ENCODE measurements at places on chromosomes 5 and 9. TPM values are rescaled to one million over a fixed set of nuclear protein-coding genes. Genes with fewer than 3 reads are reported as not detected.

GRCh38 chr5:136030956-136031611, 2.3 kb downstream of the TGFBI start:
- DNase-seq, result no peak

Gene CD274
- 1.2 TPM for polyA plus RNA-seq

GRCh38 chr5:138503487-138504270, 38.4 kb downstream of the EGR1 start:
- no peak for DNase-seq

DNA sequence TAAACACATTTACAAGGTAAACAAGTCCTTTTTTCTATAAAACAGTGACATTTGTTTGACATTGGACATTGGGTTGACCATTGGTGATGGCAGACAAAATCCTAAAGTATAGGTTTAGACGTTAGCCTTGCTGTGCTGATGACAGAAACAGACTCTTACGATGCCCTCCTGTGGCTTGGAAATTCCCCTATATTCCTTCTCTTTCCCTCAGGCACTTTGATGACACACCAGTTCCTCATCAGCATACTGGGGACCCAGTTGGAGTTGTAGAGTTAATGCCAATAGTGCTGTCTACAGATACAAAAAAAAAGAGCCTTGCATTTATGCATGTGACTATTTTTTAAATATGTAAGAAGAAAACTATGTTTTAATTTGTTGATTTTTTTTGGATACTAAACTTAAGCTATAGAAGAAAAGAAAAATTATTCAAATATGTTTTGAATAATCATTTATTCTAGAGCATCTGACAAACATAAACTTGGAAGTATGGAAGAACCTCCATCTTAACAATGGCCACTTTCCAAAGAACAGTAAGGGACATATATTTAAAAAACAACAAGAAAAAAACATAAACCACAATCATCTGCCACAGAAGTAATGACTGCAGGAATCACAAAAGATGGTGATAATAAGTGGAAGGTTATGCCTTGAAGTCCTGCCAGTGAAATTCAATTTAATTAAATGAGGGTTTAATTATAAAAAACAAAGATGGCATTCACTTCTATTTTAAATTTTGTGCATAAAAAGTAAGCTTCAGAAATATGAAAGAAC, 75.6 kb upstream of the SNCAIP start:
- no peak for DNase-seq

DNA sequence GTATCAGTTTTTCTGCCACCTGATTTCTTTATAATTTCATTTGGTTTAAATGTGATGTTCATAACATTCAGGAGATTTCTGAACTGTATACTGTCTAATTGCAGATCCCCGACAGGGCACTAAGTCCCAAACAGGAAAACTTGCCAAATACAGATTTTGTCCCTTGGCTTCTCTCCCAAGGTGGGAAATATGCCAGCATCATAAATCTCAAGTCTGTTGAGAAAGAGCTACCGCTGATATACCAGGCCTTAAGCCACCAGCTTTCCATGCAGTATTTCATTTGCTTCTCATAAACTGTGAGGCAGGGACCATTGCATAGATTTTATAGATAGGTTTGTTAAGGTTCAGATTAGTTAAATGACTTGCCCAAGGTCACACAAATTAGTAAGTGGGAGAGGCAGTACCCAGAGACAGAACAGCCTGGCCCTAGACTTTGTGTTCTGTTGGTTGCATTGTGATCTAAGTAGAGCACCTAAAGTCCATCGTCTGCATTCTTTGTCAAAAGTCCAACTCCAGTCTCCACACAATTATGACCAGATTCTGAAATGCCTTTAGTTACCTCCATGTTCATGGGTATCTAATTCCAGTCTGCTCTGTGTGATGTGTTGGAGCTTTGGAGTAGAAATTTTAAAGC, 16.2 kb downstream of the GPR21 start:
- DNase-seq, result no peak

Gene LCN9
- not detected for polyA plus RNA-seq

Gene DND1
- polyA plus RNA-seq, result 0.96 TPM

Gene DAB2IP
- polyA plus RNA-seq, result 42.3 TPM

Gene SLC1A1
- polyA plus RNA-seq, result 7.0 TPM

- no peak for DNase-seq
Observed at GRCh38 chr9:89096807-89097206, 81.8 kb downstream of the SHC3 start.

- no peak for DNase-seq
Observed at GRCh38 chr5:150186137-150186536, 3.7 kb upstream of the SLC6A7 start.

DNA sequence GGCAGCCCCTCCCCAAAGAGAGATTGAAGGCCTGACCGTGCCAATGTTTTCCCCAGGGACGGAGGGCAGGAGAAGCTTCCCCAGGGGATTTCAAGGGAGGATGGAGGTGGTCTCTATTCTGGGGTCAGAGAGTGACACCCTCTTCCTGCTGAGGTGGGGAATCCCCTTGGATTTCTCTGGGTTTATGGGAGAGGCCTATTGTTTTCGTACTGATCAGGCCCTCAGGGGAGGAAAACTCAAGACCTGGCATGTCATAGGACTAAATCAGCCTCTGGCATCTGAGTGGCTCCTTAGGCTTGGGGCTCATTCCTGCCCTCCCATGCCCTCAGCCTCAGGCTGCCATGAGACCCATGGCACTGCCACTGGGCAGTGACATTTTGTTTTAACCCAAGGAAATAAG, 44.6 kb downstream of the IRF1 start:
- no peak for DNase-seq

- peak; percentile 61 for DNase-seq
Observed at GRCh38 chr9:129752900-129753729, at the start of gene PTGES. Gene PTGES, minus strand, starts transcription at chr9:129753042. Its CDS starts 30 bp downstream, at chr9:129753012.

DNA sequence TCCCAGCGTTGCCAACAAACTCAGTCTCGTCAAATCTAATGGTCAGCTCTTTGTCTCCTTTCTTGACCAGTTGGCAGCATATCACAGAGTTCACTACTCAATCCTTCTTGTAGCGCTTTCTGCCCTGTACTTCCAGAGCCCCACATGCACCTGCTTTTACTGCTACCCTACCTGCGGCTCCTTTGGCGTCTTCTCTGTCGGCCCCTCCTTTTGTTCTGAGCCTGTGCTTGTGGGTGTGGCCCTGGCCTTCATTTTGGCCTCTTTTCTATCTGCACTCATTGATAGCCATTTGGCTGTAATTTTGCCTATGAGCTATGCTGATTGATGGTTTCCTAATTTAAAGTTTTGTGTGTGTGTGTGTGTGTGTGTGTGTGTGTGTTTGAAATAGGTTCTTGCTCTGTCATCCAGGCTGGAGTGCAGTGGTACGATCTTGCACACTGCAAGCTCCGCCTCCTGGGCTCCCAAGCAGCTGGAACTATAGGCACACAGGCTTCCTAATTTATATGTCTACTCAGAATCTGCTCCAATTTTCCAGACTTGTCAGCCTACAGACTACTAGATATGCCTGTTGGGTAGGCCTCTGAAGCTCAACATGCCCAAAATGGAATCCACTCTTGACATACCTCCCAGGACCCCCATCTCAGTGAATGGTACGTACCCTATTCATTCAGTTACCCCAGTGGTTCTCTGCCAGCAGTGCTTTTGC, 32.3 kb downstream of the ARPC5L start:
- DNase-seq, result no peak

GRCh38 chr9:131863306-131863896, 123.5 kb upstream of the RAPGEF1 start:
- no peak for DNase-seq

GRCh38 chr9:137156567-137157375, 13.1 kb downstream of the LRRC26 start:
- DNase-seq, result no peak

DNA sequence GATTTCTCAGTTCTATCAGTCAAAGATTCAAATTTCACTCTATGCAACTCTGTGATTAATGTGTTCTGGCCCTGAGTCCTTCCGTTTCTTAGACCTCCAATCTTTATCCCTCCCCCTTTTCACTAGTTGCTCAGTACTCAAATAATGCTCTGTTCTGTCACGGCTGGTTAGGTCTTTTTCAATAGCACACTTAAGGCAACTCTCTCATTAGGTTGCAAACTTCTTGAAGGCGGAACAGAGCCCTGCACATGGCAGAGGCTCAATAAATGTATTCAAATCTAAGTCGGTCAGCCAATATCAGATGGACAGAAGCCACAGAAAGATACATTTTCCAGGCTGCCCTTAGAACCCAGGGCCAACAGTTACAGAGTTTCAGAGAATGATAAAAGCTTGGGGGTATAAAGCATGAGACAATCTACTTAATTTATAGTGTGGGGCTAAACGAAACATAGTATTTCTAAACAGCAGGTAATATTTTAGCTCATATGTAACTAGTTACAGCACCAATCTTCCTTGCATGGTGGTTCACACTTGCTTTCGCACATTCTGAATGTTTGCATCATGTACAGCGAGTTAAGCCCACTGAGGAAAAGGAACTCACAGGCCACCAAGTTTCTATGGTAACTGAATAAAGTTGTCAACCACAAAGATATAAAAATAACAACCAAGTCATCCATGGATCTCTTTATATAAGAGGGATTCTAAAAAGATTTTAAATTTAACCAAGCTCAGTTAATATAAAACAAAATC, 67.1 kb upstream of the GOLPH3 start:
- no peak for DNase-seq

Gene TYRP1
- polyA plus RNA-seq, result 0.80 TPM

Gene CSF2
- polyA plus RNA-seq, result not detected

- DNase-seq, result no peak
Observed at GRCh38 chr5:15021266-15022046, 149.9 kb upstream of the ANKH start.

- no peak for DNase-seq
Observed at GRCh38 chr5:126462239-126463014, 39.2 kb downstream of the GRAMD2B start.

GRCh38 chr9:105242062-105242461, 2.4 kb upstream of the SLC44A1 start:
- no peak for DNase-seq

DNA sequence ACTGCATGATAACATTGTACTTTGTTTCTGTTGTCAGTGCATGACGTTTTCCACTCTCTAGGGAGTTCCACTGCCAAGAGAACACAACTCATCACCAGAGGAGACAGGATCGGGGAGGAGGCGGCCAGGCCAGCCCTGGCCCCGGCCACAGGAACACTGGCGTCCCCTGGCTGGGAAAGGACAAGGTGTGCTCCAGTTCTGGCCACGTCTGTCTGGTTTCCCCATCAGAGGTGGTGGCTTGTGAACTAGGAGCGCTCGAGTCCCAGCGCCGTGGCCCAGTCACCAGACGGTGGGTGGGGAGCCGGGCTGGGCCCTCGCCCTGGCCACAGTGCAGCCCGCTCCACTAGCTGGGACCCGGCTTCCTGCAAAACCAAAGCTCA, 211.9 kb upstream of the IRX4 start:
- no peak for DNase-seq

DNA sequence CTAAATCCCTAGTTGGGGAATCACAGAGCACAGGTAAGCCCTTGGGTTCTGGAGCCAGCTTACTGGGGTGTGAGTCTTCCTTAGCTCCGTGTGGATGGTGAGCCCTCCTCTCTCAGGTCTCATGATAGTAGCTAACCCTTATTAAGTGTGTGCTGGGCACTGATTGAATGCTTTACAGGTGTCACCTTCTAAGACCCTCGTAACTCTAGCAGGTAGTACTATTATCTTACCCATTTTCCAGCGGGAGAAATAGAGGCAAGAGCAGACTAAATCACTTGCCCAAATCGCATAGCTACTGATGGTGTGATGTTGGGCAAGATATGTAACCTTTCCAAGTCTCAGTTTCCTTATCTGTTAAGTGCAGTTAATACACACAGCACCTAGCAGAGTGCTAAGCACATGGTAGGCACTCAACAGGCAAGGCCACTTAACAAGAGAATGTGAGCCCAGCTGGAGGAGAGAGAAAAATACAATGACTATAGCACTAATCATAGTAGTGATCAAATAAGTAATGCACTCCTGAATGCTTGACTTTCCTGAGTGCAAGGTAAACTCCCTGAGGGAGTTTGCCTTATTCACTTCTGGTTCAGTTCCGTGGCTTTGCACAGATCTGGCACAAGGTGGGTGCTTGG, at the start of gene DCANP1:
TSS of gene DCANP1 (minus strand) at position 51 of the 632 bp plus-strand sequence. CDS start 240 bp downstream, outside the sequence.
- DNase-seq, result no peak

Gene SELENOP
- 283 TPM for polyA plus RNA-seq

DNA sequence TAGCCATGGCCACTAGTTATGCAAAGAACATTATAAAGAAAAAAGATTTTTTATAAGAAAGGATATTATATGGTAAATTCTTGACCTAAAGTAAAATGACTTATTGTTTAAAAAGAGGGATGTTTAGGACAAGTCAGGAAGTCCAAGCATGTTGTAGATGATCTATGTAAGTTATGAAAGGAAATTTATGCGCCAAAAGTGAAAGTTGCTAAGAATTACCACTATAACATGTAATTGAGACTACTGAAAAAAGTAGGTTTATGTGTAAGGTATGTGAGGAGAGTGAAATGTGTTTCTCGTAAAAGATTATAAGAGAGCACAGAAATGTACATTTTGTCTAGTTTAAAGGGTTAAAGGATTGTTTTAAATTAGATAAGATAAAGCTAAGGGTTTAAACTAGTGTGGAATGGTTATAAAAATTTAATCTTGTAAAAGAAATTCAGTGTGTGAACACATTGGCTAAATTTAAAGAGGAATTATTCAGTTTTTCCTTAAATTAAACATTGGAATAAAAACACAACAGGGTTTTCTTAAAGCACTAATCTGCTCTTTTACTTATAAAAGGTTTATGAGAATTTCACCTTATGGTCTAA, 1100.4 kb upstream of the EDIL3 start:
- no peak for DNase-seq

Gene AGXT2
- 0.05 TPM for polyA plus RNA-seq

- DNase-seq, result no peak
Observed at GRCh38 chr5:143114481-143114880, 289.0 kb downstream of the NR3C1 start.

GRCh38 chr5:181217111-181217802, 5.8 kb upstream of the TRIM41 start:
- DNase-seq, result no peak

DNA sequence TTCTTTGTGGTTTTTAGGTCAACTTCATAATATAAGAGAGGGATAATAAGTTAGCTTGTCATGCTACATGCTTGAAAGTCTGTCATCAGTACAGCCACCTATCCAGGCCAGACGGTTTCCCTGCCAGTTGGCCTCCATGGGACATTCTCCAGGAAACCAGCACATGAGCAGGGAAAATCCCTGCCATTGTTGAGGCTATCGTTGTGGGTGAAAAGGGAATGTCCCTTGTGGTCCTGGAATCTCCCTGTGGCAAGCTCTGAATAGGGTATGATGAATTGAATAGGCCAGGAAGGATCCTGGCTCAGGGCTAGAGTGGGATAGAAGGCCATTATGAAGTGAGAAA, 12.3 kb downstream of the F2RL1 start:
- DNase-seq, result no peak

GRCh38 chr9:23551311-23551721, 274.7 kb downstream of the ELAVL2 start:
- no peak for DNase-seq

DNA sequence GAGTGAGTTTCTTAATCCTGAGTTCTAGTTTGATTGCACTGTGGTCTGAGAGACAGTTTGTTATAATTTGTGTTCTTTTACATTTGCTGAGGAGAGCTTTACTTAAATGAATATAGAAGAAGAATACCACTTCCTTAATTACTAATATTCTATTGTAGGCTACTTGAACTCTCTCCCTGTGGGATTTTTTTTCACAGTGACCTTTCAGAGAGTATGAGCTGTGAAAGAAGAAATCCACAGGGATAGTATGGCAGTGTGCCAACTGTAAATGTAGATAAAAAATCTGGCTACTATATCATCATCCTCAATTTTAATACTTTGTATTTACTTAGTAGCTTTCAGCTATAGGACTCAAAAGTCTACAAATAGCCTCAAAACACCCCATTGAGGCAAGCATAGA, 67.3 kb downstream of the COMMD10 start:
- DNase-seq, result no peak

Gene GPR21
- not detected for polyA plus RNA-seq

GRCh38 chr5:175887463-175887862, 16.1 kb downstream of the CPLX2 start:
- DNase-seq, result no peak

Gene LIX1
- 0.10 TPM for polyA plus RNA-seq

Measured in urinary bladder (tissue), 4 donors.